ENCODE measurements at places on chromosomes 1 and 21.

GRCh38 chr1:106584107-106584506 is 472.4 kb upstream of the PRMT6 start:
- no peak for DNase-seq

- DNase-seq, result peak; percentile 73
Measured at GRCh38 chr1:21638531-21639341, 30.4 kb downstream of the RAP1GAP start.

GRCh38 chr1:12164210-12164609 is 2.6 kb upstream of the TNFRSF1B start:
- DNase-seq, result no peak

- no peak for DNase-seq
Measured at GRCh38 chr1:52904927-52905698, 16.4 kb downstream of the ECHDC2 start.

- DNase-seq, result no peak
Measured at GRCh38 chr1:203187689-203188264, 1.3 kb upstream of the CHI3L1 start.

GRCh38 chr1:112673592-112674439 is 643 bp upstream of the MOV10 start:
- DNase-seq, result peak; percentile 71

GRCh38 chr1:8027748-8028570 is 1.9 kb upstream of the ERRFI1 start:
- DNase-seq, result peak; percentile 92

GRCh38 chr1:76381450-76382097 is 307.0 kb downstream of the ST6GALNAC3 start:
- DNase-seq, result peak; percentile 3

DNA sequence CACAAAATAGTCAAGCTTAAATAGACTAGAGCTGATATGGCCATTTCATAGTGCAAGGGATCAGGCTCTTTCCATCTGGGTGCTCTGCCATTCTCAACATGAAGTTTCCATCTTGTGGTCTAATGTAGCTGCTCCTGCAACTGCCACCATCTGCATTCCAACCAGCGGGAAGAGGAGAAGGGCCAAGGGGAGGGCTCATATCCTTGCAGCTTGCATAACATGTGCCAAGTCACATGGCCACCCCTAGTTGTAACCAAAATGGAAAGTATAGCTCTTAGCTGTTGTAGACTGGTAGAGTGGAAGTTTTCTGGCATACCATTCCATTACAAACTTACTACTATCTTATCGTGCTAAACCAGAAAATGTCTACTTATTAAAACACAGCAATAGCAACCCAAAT is 38.9 kb upstream of the IVNS1ABP start:
- DNase-seq, result no peak

- DNase-seq, result no peak
Measured at GRCh38 chr1:204578867-204579664, 62.9 kb downstream of the MDM4 start.

DNA sequence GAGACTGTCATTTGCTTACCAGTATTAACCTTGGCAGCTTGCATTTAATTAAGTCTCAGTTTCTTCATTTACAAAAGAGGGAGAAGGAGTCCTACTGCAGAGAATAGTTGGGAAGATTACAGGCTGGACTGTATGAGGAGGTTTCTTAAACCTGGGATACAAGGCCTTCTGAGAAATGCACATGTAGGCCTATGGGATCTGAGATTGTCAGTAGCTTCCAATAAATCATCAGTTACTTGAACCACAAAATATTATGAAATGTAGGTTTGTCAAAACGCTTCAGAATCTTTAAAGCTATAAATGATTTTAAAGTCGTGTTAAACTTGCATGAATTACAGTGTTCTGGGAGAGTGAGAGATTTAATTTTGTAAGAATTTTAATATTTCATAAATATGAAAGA is 69.6 kb downstream of the NRIP1 start:
- no peak for DNase-seq

- no peak for DNase-seq
Measured at GRCh38 chr21:42057851-42058437, 13.2 kb upstream of the UMODL1 start.

GRCh38 chr1:229199261-229200243 is 71.4 kb upstream of the RAB4A start:
- DNase-seq, result no peak

DNA sequence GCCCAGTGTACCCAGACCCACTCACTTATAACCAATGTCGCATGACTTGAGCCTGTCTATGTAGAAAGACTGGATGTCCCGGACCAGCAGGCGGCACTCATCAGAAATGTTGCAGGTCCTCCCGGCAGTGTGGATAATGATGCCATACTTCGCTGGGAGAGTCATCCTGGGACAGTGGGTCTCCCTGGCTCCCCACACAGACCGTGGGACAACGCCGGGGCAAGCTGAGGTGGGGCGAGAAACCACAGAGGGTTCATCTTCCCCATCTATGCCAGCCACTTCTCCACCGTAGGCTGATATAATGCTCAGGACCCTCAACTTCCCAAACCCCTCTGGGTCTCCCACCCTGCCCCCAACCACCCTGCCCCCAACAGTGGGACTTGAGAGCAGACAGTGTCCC is 8.3 kb downstream of the PGLYRP4 start:
- no peak for DNase-seq

GRCh38 chr1:209490013-209490412 is 93.5 kb upstream of the CAMK1G start:
- peak; percentile 25 for DNase-seq

DNA sequence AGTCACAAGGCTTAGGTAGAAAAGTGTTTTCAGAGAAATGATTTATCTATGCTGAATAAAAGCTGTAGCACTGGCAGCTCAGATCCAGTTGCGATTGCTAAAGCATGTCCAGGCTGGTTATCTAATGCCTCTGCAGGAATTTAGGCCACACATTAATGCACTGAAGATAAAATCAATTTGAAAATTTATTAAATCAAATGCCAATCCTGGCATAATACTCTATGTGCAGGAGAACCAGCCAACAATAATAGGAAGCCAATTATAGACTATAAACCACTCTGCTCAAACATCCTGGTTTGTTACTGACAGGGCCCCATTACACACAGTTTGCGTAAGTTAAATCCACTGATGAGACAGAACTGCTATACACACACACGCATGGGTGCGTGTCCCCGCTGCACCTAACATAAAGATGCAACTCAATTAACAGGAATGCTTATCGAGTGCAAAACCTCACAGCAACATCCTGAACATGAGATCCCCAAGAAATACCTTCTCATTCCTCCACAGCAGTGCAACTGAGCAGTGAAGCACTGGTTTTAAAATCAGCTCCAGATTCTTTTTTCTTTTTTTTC is 40.6 kb downstream of the PTP4A2 start:
- DNase-seq, result no peak

- DNase-seq, result peak; percentile 70
Measured at GRCh38 chr1:28313702-28314546, 14.9 kb upstream of the MED18 start.

DNA sequence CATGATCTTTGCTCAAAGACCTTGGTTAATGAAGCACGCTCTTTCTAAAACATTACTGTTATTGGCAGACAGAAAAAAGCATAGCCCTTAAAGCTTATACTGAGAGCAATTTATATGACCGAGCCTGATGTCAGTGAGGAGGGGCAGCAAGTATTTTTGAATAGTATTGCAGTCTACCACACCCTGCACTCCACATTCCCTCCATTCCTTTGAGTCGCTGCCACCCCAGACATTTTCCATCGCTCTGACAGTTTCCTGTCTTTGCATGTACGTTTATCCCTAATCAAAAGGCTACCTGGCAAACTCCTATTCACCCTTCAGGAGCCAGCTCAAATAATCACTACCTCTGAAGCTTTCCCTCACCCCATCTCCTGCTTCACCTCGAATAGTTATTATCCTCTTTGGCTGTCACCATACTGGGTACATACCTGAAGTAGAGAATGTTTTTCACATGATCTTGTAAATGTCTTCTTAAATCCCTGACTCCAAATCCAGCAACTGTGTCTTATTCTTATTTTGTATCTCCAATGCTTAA is 5.5 kb upstream of the JUN start:
- DNase-seq, result no peak

DNA sequence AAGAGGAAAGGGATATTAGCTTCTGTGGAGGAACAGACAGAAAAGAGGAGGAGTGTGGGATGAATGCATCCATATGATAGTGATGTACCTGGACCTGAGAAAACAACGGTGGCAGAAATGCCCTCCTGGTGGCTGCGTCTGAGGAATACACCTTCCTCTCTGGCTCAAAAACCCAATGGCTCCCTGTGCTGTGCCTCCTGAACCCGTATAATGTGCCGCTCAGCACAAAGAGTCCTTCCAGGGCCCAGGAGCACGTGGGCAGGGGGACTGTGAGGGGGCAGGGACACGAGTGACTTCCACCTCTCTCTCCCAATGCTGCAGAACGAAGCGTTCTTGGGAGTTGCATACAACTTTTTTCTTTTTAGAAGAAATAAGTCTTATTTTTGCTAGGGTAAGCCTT is 31.2 kb downstream of the IRF2BP2 start:
- DNase-seq, result no peak

DNA sequence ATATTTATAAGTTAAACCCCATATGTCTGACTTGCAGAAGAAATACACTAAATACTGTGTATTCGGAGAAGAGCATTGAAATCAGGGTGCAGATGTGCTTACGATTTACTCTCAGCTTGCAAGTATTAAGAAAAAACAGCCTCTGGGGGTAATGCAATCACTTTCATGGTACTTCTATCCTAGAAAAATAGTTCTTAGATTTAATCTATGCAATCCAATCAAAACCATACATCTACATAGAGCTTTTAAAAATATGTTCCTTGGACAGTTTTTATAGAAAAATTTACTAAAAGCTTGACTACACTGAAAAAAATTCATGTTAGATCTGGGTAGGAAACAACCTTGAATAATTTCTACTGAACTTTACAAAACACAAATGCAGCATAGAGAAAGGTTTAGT is 890.3 kb upstream of the ADGRL2 start:
- no peak for DNase-seq

GRCh38 chr1:1431845-1432273 is 3.6 kb upstream of the VWA1 start:
- no peak for DNase-seq

GRCh38 chr1:23699280-23700179 is 7.9 kb downstream of the RPL11 start:
- DNase-seq, result no peak

DNA sequence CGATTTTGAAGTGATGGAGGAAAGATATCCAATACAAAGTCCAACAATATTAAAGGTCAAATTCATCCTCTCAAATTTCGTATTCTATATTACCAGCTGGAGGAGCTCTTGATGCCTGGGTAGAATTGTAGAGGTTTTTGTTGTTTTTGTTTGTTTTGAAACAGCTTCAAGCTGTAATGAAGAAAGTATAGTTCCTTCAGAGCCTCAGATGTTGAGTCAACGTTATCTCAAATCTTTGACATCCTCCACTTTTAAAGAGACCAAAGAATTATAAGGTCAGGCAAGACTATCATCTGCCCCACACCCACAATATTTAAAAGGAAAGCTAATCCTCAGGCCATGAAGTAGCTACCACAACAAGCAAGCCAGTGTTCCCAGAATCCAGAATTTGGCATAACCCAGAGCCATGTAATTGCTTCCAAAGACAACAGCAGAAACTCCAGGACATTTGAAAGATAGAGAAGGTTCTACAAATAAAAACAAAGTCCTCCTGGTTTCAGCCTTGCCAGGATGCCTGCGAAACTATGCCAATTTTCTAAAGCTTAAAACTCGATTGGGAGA is 24.9 kb downstream of the VAV3 start:
- no peak for DNase-seq

GRCh38 chr1:232863544-232864275 is 58.5 kb downstream of the MAP10 start:
- no peak for DNase-seq

GRCh38 chr1:98688110-98688739 is 26.7 kb downstream of the SNX7 start:
- no peak for DNase-seq

DNA sequence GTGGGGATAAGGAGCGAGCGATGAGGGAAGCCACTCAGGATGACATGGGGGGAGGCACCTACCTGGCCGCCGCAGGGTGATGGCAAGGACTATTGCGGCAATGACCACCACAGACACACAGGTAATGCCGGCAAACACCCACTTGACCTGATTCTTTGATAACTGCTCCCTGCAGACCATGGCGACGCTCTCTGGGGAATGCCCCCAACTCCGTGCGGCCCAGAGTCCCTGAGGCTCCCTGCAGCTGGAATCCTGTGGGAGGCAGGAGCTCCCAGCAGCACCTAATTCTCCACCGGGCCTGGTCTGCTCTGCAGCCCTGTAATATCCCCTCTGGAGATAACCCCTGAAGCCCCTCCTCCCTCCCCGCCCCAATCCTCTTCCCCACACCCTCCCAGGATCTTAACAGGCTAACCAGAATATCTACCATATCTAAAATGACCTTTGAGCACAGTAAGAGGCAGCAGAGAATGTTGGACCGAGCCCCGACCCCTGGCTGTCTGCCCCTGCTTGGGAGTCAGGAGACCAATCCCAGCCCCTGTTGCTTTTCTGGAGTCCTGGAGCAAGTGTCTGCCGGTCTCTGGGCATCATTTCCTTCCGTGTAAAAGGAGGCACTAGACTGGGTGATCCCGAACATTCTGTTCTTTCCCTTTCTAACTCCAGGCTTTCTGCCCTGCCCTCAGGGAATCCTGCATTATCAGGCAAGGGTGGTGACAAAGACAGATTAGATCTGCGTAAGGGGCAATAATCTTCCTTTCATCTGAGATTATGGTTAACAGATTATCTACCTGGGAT is at the start of gene FAM151A:
Gene FAM151A, minus strand, starts transcription at position 310 of the 792 bp plus-strand sequence. Its CDS starts 130 bp downstream, at position 180.
- DNase-seq, result no peak
